ENCODE measurements at places on chromosomes 2 and 18.

DNA sequence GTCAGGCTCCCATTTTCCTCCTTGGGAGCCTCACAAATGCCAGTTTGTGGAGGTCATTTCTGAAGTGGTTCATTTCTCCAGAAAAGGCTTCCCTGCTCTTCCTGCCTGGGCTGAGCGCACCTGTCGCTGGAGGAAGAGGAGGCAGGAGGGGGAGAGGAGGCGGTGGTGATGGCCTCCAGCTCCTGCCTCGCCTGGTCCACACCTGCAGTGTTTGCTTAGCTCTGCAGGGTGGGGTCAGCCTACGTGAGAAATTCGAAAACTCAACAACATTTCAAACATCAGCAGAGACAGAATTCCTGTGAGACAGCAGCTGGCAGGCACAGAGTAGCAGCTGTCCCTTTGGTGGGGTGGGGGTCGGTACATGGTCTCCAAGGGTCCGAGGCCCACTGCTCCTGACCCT is 7.9 kb downstream of the IMPA2 start:
- DNase-seq: no peak

DNA sequence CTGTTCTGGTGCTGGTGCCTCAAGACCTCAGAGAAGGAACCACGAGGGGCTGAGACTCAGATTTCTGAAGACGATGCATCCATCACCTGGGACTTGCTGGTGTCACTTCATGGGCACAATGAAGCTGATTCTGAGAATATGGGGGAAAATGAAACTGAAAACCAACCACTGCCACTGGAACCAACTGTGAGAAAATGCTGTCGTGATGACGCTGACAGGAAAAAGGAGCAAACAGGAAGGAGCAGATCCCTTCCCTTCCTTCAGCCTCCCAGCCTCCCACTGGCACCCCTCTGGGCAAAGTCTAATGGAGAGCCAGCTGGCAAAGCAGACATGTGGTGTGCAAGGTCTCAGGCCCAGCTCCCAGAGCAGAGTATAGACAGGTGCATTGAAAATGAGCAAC is 109.7 kb downstream of the FOXI3 start:
- DNase-seq: no peak

DNA sequence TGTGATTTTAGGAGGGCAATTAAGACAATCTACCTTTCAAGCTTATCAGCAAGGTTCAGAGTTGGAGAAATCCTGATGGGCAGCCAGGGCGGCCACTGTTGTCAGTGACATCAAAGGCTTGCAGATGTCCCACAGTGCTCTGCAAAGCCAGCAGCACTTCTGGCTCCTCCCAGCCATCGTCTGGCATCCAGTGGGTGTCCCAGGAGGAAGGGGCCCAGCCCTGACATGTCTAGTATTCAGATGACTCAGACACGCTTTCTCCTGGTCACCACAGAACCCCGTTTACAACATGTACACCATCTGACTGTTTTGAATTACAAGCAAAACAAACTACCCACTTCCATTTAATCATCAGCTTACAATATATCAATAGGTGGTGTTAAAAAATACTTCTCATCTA is 61.4 kb downstream of the CYRIA start:
- DNase-seq: no peak

DNA sequence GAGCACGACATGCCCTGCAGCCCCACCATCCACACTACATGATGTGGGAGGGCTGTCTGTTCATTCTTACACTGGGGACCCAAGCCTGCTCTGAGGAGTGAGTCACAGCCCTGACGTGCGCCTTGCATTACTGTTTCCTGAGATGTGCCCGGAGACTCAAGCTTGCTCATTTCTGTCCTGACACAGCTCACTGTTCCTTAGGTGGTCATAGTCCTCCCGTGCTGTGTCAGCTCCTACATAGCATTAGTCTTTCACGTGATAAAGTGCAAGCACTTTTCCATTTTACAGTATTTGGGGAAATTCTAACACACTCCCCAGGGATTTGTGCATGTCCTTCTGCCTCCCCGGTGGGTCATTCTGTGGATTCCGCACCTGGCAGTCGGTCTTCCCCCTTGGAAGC is 46.2 kb upstream of the TRIM43B start:
- no peak for DNase-seq

GRCh38 chr2:201273330-201273983 is 13.1 kb downstream of the CASP8 start:
- DNase-seq: no peak

DNA sequence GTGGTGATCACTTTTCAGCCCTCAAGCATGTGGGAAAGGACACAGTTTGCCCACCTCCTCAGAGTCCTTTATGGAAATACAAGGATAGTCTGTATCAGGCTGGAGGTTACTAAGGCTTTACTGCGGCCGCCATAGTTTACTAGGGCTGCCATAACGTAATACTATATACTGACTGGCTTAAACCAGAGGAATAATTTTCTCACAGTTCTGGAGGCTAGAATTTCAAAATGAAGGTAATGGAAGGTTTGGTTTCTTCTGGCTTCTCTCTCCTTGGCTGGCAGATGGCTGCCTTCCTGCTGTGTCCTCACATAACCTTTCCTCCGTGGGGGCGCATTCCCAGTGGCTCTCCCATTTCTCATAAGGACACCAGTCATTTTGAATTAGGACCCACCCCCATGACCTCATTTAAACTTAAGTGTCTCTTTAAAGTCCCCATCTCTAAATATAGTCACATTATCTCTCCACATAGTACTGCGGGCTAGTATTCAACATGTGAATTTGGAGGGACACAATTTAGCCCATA is 12.5 kb upstream of the ATIC start:
- DNase-seq: no peak

DNA sequence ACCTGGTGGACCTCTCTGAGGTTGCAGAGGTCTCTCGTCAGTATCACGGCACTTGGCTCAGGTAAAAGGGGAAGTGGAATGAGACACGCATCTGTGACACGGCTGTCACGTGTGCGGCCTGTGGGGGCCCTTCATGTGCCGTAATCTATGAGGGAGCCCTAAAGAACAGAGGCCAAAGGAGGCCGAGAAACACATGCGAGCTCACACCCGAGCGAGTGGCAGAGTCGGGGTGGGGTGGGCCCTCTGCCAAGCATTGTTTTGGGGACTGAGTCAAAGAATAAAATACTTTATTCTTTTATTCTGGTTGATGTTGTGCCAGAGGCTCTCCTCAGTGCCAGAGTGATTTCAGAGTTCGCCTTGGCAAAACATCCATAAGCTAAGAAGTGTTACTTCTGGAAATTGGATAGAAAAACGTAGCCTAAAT is 43.3 kb downstream of the PLB1 start:
- DNase-seq: no peak

- no peak for DNase-seq
Measured at GRCh38 chr2:224887141-224887540, 155.1 kb downstream of the DOCK10 start.

GRCh38 chr2:197453914-197454398 is 604 bp downstream of the COQ10B start:
- no peak for DNase-seq

DNA sequence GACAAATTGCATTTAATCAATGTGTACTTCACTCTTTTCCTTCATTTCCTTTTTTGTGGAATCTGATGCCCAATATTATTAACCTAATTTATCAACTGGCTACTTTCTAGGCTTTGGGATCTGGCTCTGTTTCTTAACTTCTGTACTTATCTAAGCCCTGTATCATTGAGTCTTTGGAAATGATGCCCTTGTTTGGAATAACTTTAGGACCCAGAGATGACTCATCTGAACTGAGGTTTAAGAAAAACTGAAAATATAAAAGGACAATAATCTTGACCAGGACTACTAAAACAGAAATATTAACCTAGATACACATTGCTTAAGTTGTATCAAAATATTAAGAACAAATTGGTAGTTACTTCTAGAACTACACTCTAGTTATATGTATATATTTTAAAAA is 600.8 kb downstream of the CPS1 start:
- no peak for DNase-seq
